ENCODE measurements at places on chromosomes 4 and X.

DNA sequence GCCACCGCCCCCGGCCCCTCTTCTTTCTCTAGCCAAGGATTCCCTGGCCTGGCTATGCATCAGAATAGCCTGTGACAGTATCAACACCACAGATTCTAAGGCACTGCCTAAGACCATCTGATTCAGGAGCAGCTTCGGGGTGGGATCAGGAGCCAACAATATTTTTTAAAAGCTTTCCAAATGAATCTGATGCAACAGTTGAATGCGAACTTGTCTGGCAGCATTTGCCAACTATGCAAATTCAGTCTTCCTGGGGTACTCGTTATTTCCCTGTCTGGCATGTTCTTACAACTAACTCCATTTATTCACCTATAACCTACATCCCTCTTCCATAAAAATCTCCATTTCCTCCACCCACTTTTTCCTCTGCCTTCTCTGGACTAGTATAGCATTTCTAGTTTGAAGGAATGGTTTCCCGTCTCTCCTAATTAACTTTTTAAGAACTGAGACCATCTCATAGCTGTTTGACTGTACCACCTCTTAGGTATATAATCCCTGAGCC, 36.2 kb upstream of the UGDH start:
- DNase-seq = no peak

GRCh38 chr4:14415146-14415545, 587.1 kb upstream of the CPEB2 start:
- DNase-seq = no peak

DNA sequence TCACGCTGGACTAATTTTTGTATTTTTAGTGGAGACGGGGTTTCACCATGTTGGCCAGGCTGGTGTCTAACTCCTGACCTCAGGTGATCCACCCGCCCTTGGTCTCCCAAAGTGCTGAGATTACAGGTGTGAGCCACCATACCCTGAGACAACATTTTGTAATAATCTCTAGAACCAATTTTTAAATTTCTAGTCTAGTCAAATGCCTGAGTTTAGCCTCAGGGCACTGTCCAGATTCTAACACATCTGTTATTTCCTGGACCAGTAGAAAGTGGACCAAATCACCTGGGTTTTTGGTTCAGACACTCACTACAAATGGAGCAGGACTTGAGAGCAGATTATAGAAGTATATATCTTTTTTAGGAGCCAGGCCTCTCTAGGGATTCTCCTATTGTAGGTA, 21.6 kb downstream of the ART3 start:
- DNase-seq = no peak

- no peak for DNase-seq
Measured at GRCh38 chr4:175033162-175033561, 115.0 kb downstream of the ADAM29 start.

DNA sequence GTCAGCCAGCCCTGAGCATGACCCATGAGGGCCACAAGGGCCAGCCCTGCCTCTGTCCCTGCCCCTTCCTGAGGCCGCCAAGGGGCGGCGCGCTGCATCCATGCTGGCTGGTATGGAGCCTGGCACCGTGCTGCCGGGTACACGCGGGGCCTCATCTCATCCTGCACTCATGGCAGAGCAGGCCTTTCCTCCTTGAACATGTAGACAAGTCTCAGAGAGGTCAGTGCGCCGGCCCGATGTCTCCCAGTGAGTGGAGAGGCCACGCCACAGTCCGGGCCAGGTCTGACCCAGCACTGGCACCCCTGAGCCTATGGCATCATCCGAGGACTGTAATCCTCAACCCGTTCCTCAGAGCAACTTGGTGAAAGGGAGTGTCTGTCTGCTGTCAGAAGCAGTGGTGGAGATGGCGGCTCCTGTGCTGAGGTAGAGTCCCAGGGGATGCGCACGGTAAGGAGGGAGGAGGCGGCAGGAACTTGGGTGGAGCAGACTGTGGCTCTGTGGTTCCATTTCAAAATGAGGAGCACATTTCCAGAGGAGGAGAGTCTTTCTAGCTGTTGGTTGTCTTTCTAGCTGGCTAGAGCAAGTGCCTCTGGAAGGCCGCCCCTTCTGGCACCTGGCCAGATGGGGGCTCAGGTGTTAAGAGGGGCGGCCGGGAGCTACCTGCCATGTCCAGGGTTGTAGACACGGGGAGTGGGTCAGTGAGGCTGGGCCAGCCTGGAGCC, 32.8 kb downstream of the TRMT44 start:
- DNase-seq = no peak

DNA sequence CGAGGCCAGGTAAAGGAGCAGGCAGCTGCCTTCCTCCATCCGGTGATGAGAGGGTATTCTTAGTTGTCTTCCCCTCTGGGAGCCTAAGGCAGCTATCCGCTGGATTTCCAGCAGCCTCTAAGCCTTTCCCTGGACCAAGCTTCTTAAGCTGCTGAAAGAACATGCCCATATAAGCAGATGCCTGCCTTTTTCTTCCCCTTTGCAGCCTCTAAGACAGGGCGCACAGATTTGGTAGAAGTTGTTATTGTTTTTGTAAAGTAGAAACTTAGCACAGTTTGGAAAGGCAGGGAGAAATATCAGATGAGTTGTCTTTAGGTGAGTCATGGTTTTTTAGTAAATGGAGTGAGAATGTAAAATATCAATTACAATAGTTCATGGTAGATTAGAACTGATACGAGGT, 210.8 kb downstream of the ARHGAP10 start:
- DNase-seq = no peak

GRCh38 chr4:55311792-55312488, 34.1 kb upstream of the SRD5A3 start:
- DNase-seq = no peak

- no peak for DNase-seq
Measured at GRCh38 chrX:44954562-44954961, 81.6 kb downstream of the KDM6A start.

DNA sequence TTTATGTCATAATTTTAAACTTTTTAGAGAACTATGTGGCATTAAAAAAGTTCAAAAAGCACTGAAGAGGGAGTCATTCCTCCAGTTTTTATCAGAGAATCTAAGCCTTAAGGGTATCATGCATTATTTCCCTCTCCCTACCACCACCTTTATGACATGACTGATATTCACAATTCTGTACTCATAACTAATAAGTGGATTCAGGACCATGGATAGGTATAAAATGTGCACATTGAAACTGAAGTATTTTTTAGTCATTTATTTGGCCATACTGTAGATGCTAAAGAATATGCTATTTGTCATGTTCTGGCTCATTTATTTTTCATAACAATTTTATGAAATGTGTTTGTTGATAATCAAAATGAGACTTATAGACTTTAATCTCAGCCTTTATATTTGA, 897.5 kb upstream of the AGA start:
- no peak for DNase-seq

- DNase-seq = no peak
Measured at GRCh38 chrX:54825716-54826438, 18.3 kb downstream of the MAGED2 start.

DNA sequence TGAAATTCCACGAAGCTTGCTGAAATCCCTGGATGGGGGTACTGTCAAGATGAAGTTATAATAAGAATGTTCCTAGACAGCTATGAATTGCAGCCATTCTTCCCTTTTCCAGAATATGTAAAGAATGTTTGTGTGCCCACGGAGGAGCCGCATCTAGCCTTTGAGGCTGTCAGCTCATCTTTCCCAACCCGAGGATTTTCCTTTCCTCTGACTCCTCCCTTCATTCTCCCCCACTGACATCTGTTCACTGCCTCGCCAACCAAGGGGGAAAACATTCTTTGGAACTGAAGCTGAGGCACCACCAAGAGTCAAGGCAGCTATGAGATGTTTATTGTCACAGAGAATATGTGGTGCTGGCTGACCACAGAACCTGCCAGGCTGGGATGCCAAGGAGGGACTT, 8.8 kb downstream of the NHSL2 start:
- DNase-seq = no peak

GRCh38 chr4:72302981-72303704, 265.9 kb downstream of the ADAMTS3 start:
- DNase-seq = peak; percentile 11

DNA sequence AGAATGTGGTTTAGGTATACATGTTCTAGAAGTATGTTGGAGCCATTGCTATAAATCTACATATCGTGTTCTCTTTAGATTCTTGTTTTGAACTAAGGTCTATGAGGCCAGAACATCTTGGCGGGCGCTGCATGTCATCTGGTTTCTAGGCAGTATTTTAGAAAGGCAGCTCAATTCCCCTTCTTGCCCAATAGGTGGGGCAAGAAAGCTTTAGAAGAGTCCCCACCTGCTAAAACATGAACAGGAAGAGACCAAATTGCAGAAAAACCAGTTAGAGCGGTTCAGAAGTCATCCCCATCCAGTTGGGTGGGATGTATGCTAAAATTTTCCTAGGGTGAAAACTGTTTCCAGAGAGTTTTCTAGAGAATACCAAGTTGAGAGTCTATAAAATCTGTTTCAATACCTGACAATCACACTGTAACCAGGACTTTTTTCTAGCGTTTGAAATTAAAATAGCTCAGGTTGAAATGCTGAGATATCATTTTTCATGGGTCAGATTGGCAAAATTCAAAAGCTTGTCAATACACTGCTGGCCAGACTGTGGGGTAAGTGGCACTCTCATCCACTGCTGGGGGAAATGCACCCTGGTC, 17.5 kb upstream of the SH3KBP1 start:
- no peak for DNase-seq

Measured in stimulated activated CD4-positive, alpha-beta T cell treated with anti-CD3 and anti-CD28 coated beads, Interleukin-4, amount 100 ng/mL, for 48 hours (primary cell).